ENCODE measurements at places on chromosomes 5 and 9. TPM values are rescaled to one million over a fixed set of nuclear protein-coding genes. Genes with fewer than 3 reads are reported as not detected.

DNA sequence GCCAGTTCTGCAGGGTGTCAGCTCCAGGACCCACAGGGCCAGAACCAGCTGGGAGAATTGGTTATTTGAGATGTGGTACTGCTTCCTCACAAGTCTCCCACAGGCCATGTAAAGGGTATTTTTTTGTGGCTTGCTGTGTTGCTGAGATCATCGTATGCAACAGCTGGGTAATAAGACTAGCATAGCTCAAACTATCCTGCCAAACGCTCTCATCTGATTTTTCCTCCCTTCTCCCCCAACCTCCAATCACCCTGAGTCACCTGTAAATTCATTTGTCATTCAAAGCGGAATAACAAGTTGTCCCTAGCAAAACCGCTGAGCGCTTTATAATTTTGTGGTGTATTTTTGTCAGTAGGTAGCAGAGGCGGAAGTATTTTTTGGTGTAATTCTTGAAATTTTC lies 63.2 kb downstream of the NSG2 start:
- no peak for DNase-seq

GRCh38 chr5:90410178-90410762 lies 714 bp upstream of the CETN3 start:
- DNase-seq = peak; percentile 41

DNA sequence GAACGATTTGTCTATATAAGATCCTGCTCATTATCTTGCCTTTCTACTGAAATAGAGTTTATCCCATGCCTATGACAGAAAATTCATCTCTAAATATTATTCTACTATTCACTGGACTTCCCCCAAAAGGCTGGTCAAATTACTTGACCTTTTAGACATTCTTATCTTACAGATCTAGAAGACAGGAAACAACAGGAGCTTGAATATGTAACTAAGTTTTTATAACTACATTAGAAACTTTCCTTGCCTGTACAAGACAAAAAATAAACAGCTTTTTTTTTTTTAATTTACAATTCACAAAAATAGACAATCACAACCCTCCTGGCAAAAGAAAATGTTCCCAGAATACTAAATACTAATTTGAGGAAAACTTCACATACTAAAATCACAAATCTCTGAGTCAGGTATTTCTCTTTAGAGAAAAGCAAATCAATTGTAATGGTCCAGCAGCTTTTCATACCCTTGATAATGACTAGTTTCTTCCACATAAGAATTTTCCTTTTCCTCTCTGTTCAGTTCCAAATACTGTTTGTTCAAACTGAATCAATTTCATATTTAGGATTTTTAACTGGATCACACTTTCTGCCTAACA lies 68.6 kb downstream of the MLLT3 start:
- no peak for DNase-seq

DNA sequence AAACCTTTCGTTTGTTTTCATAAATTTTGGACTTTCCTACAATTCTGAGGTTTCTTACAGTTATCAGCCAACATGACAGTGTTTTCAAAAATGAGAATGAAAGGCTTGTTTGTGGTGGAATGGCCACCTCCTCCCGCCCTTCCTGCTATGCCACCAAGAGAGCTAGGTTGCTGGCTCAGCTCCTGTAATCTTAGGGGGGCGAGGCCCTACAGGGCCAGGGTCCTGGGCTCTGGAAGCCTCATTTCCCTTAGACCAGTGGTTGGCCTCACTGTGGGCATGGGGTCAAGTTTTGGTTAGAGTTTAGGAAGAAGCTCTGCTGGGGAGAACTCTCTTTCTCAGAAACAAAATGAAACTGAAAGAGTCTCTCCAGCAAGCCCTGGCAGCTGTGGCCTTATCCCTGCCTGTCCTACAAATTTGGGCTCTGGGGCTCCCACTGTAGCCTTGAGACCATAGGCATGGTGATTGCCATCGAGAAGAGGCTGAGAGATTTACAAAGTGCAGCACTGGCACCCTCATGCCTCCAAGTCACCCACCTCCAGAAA lies 66.2 kb downstream of the IRX1 start:
- no peak for DNase-seq

GRCh38 chr5:1171340-1171941 lies 30.0 kb upstream of the SLC6A19 start:
- DNase-seq = no peak

GRCh38 chr5:15014809-15015208 lies 143.2 kb upstream of the ANKH start:
- DNase-seq = no peak

DNA sequence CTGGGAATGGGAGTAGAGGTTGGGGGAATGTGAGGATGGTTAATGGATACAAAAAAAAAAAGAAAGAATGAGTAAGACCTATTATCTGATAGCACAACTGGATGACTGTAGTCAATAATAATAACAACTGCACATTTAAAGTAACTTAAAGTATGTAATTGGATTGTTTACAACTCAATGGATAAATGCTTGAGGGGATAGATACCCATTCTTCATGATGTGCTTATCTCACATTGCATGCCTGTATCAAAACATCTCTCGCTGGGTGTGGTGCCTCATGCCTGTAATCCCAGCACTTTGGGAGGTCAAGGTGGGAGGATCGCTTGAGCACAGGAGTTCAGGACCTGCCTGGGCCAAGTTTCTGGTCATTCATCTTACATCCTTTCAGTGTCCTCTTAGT lies 34.6 kb downstream of the MCCC2 start:
- no peak for DNase-seq

- no peak for DNase-seq
These were observed 36.7 kb upstream of the MAN2A1 start for GRCh38 chr5:109653042-109653441.

DNA sequence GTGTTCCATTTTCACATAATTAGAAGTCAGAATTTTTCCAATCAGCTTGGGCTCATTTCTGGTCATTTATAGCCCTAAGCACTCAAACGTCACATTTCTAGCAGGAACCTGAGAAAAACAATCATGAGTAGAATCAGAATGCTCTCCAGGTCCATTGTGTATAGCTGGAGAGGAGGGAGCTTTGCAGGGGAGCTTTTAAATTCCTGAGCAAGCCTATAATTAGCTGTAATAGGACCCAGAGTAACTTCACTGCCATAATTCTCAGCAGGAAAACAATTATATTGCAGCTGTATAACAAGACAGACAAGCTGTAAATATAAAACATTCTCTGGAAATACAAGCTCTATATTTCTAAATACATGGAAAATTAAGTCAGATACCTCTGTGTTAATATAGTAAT lies 637.6 kb upstream of the SGCD start:
- DNase-seq = no peak

DNA sequence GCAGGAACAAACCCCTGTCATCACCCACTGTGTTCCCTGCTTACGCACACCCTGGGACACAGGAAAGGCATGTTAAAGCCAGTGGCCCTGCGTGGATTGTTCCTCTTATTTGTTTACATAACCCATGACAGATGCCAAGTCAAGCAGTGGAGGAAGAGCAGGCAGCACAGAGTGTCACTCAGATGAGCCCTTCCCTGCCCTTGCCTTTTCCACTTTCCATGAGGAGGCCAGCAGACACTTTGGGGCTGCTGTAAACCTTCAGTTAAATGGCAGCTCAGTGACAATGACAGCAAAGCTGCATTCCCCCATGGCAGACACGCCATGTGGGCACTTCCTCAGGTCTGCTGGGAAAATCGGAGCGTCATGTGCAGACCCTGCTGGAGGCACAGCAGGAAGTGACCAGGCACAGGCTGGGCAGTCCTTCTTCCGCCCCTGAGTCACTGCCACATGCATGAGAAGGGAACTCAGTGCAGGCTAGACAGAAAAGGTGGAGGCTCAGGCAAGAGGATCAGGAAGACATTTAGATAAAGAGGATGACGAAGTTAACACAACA lies 216.8 kb upstream of the PIK3R1 start:
- DNase-seq = no peak

- no peak for DNase-seq
These were observed 81.7 kb upstream of the SMC5 start for GRCh38 chr9:70177121-70177520.

- no peak for DNase-seq
These were observed 86.5 kb upstream of the CCDC112 start for GRCh38 chr5:115382989-115383388.

DNA sequence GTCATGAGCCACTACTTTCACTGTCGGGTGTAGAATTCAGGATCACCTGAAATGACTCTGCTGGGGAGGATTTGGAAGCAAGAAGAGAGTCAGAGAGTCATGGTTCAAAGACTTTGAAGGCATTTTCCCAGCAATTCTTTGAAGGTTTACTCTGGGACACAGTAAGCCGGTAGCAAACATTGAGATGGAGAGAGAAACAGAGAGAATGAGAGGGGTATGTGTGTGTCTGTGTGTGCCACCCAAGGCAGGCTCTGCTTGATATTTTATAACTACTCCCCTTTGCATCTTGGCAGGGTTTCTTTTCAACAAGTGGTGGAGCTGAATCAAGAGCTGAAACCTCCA lies 89.8 kb downstream of the ANKRD55 start:
- no peak for DNase-seq

DNA sequence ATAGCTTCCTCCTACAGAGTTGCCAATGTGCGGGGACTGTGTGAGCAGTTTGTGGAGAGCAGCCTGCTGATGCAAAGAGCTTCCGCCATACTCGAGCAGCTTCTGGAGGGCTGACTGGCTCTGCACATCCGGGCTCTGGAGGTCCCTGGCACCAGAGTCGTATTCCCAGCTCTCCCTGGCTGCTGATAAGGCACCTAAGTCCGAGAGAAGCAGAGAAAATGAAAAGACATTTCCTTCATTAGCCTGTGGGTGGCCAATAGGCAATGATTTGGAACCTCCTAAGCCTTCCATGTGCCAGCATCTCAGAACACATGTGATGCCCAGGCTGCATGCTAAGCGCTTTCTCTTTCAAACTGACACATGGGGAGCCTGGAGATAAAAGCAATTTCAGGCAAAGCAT lies 94.3 kb downstream of the TSSK1B start:
- no peak for DNase-seq

GRCh38 chr5:88770276-88771257 lies 112.4 kb downstream of the MEF2C start:
- DNase-seq = no peak

- DNase-seq = peak; percentile 37
These were observed 2.1 kb downstream of the EDIL3 start for GRCh38 chr5:84382363-84383295.

DNA sequence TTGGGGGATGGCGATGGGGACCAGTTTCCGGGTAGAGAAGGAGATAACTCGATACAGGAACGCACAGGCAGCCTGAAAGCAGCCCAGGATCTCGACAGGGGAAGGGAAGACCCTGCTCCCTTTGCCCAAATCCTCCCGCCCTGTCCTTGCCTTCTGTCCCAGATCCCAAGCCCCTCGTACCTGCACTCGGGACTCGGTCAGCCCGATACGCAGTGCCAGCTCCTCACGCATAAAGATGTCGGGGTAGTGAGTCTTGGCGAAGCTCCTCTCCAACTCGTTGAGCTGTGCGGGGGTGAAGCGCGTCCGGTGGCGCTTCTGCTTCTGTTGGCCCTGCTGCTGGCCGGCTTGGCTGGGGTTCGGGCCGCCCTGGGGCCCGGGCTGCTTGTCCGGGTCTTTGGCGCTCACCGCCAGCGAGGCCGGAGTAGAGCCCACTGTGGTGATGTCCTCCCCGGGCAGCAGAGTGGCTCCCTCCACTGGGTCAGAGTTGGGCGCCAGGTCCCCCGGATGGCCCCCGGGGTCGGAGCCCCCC lies 1.8 kb downstream of the OTP start:
- no peak for DNase-seq

DNA sequence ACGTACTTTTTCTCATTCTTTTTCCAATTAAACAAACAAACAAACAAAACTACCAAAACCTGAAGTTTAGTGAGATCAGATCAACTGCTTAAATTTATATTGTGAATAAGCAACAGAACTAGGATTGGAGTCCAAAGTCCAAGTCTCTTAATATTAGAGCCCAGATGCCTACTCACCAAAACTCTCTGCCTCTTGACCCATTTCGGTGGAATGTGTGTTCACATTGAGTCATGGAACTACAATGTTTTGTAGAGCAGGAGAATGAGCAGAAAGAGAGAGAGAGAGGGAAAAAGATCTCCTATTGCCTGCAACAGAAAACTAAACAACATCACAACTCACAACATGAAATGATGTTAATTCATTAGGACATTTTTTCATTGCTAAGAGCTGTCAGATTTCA lies 751.1 kb downstream of the TLR4 start:
- no peak for DNase-seq

- DNase-seq = peak; percentile 75
These were observed 17.5 kb downstream of the WHRN start for GRCh38 chr9:114487607-114488300.

DNA sequence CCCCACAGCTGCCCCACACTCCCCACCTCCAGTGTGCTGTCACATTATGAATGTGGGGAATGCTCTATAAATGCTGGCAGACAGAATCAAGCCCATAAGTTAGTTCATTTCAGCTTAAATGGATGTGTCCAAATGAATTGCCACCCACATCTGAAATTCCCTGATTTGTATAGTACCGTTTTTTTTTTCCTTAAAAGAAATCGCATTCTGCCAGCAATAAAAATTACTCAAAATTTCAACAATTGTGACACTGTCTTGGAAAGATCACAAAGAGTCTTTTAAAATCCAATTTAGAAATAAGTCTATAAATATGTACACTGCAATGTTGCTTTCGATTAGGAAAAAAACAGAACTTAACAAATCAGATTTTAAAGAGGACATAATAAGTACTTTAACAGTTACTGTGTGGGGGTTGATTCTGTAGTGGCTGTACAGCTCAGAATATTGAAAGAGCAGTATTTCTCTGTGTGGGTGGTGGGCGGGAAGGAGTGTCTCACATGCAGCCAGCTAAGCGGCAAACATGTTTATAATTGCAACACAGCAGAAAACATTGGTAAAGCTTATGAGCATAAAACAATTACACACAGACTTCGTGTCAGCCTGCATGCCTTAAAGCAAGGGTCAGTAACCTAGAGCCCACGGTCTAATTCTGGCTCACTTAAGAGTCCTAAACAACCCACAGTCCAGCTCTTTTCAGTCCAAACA lies 24.9 kb upstream of the CSNK1G3 start:
- no peak for DNase-seq

GRCh38 chr9:78695519-78695918 lies 398.6 kb downstream of the PSAT1 start:
- no peak for DNase-seq

GRCh38 chr5:36356915-36357314 lies 55.2 kb upstream of the RANBP3L start:
- DNase-seq = no peak

GRCh38 chr9:73093740-73094379 lies 57.8 kb upstream of the ANXA1 start:
- no peak for DNase-seq

DNA sequence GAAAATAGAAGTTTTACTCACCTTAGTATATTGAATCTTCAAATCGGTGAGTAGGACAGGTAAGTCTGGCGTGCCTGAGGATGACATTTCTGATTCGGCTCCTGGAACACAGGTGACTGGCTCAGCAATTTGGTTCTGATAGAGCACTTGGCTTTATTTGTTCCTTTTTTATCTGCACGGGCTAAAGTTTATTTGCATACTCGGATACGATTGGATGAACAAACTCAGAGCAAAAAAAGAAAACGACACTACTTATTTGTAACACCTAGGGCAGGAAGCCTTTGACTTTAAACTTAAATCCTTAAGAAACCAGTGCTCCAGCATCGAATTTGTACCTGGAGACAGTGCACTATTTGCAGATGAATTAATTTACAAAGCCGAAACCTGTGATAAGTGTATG lies at the start of gene ALDH1A1:
Gene ALDH1A1 (minus strand): TSS at position 140 of the 400 bp plus-strand sequence. CDS start 53 bp downstream, at position 87.
- DNase-seq = no peak

PRRX2 gene
- 0.52 TPM for polyA plus RNA-seq

POU5F2 gene
- 0.08 TPM for polyA plus RNA-seq

SIGMAR1 gene
- polyA plus RNA-seq = 43.9 TPM

SLC35A4 gene
- polyA plus RNA-seq = 80.1 TPM

IL31RA gene
- polyA plus RNA-seq = 0.12 TPM

FBP2 gene
- 0.10 TPM for polyA plus RNA-seq

GLT6D1 gene
- polyA plus RNA-seq = not detected

GABRA1 gene
- 0.20 TPM for polyA plus RNA-seq

All from left kidney (tissue), 8 donors.